ENCODE measurements at places on chromosomes 5 and 9.

GRCh38 chr5:120765189-120765588, 301.1 kb downstream of the PRR16 start:
- H3K36me3 ChIP-seq = no peaks in the 10 kb centered on the region
- H3K27me3 ChIP-seq = no peaks in the 10 kb centered on the region
- no peak overlapping the region for H3K4me3 ChIP-seq
- no peak for DNase-seq
- H3K27ac ChIP-seq = no peak overlapping the region

- H3K27me3 ChIP-seq = peaks cover 4% of the 10 kb centered on the region
- no peak overlapping the region for H3K4me3 ChIP-seq
- no peak overlapping the region for H3K27ac ChIP-seq
- no peaks in the 10 kb centered on the region for H3K4me1 ChIP-seq
Measured at GRCh38 chr9:88143179-88143578, 4.9 kb upstream of the SPATA31C2 start.

DNA sequence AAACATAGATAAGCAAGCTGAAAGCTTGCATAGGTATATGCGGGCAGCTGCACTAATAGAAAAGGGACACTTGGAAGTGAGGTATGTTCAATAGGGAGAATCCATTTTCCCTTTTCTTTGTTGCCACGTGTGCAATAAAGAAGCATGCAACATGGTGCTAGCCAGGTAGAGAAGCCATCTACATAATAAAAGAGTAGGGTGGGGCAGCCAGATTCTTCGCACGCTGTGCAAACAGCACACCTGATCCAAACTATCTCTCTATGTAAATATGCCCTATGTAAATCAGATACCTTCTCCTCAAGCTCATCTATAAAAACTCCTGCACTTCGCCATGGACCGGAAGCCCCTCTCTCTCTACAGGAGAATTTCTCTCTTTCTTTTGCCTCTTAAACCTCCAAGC, 91.9 kb upstream of the C9orf72 start:
- H3K27me3 ChIP-seq = no peaks in the 10 kb centered on the region
- DNase-seq = no peak
- H3K4me1 ChIP-seq = no peaks in the 10 kb centered on the region
- no peaks in the 10 kb centered on the region for H3K36me3 ChIP-seq
- H3K4me3 ChIP-seq = no peak overlapping the region
- H3K27ac ChIP-seq = no peak overlapping the region

GRCh38 chr5:89080467-89081116, 197.6 kb upstream of the MEF2C start:
- no peaks in the 10 kb centered on the region for H3K36me3 ChIP-seq
- H3K4me1 ChIP-seq = no peaks in the 10 kb centered on the region
- H3K27me3 ChIP-seq = no peaks in the 10 kb centered on the region
- no peak for DNase-seq
- H3K4me3 ChIP-seq = no peak overlapping the region

DNA sequence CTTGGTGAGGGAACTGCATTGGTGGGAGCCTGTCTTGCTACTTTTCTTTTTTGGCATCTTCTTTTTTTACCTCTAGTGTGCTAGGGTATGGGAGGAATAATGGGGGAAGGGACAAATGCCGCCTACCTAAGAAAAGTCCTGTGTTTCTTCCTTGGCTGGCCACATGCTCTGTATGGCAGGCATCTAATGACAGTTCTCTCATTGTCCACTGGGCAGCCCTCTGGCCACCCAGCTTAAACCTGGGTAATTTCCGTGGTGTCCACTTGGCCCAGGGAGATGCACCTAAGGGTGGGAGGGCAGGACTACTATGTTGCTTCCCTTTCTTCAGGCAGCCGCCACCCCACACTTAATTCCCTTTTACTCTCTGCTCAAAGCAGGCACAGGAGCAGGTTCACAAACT, 173.1 kb downstream of the YTHDC2 start:
- no peaks in the 10 kb centered on the region for H3K4me1 ChIP-seq
- H3K27me3 ChIP-seq = peaks cover 6% of the 10 kb centered on the region
- H3K27ac ChIP-seq = no peak overlapping the region
- no peak overlapping the region for H3K4me3 ChIP-seq
- DNase-seq = no peak

Data from CD4-positive, alpha-beta T cell (primary cell).